ENCODE measurements at places on chromosomes 6 and 20.
A peak's percentile ranks its signal among the peaks of the same experiment; 100 is the strongest.

- DNase-seq: no peak
These were observed 4.9 kb upstream of the RPL10A start for GRCh38 chr6:35463292-35463691.

- no peak for DNase-seq
These were observed 332.5 kb downstream of the CD83 start for GRCh38 chr6:14450133-14450504.

GRCh38 chr20:57747861-57748481 is 38.2 kb upstream of the PMEPA1 start:
- no peak for DNase-seq

DNA sequence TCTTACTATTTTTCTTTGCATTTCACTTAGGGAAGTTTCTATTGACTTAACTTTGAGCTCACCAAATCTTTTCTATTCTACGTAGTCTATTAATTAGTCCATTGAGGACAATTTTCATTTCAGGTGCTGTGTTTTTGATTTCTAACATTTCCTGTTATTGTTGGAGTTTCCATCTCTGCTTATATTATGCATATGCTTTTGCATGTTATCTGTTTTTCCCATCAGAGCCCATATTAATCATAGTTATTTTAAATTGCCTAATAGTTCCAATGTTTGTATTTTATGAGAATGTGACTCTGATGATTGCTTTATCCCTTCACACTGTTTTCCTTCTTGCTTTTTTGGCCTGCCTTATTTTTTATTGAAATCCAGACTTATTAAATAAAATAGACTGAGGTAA is 414.5 kb upstream of the OPRM1 start:
- no peak for DNase-seq

DNA sequence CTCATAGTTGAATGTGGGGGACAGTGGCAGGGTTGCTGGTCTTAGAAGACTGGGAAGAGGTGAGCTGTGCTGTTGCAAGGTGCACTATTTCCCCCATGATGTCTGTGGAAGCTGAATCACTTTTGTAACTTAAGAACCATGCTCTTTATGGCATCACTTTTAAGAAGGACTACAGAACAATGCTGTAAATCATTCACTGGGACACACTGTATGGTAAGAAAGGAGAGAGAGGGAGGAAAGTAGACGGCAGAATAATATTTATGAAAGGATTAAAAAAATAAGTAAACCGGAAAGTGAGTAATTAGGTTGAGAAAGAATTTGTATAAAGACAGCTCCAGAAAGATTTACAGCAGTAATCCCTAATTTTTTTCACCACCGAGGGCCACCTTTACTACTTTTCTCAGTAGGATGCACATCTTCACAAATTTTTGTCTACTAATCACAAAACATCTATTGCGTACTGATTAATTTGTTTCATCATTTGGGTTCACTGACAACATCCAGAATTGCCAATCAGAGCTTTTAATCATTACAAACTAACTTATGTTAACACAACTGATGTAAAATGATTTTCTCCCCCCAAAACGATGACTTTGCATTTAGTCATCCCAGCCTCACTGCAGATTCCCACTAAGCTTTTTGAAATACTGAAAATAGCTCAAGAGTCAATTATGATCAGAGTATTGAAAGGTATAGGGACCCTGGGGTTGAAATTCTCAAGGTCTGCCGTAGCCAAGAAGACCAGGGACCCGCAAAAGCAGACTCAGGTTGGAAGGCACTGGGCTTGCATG is 560.7 kb upstream of the NOX3 start:
- DNase-seq: no peak

DNA sequence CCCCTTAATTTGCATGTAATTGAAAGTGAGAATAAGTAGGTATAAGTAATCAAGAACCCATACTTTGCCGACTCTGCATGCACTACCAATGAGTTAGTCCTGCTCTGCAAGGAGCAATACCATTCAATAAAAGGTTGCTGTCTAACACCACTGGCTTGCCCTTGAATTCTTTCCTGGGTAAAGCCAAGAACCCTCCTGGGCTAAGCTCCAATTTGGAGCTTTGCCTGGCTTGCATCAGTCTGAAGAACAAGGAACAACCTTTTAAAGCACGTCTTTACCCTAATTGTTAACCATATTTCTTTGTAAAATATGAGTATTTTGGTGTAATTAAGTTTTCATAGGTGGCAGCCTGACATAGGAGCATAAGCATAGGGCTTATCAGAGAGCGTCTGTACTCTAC is 367.7 kb downstream of the MEI4 start:
- no peak for DNase-seq

DNA sequence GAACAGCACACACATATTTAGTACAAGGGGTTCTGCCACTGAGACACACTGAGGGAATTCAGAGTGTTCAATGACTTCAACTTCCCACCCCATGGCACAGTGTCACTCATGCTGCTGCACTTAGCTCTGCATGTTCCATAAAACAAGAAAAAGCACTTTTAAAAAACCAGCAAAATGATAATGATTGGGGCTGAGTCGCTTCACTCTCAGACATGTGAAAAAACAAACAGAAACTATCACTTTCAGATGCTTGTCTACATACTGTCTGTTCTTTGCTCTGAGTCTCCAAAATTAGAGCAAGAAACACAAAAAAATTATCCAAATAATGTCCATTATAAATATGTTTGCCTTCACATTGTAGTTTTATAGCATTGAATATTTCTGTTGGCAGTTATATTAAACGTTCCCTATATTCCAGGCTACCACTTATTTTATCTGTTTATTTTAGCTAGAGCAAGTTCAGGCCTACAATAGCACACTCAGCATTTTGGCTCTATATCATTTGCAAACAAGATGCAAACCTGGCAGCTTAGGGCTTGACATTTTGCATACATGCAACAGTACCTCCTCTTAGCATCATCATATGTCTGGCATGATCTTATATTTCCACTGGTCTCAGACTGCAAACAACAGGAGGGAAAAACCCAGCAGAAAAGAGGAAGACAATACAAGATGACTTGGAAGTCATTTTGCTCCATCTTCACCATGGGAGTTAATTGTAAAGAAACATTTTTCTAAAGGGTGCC is 398.8 kb downstream of the HACE1 start:
- DNase-seq: no peak

GRCh38 chr6:21753241-21754108 is 159.9 kb downstream of the SOX4 start:
- no peak for DNase-seq

DNA sequence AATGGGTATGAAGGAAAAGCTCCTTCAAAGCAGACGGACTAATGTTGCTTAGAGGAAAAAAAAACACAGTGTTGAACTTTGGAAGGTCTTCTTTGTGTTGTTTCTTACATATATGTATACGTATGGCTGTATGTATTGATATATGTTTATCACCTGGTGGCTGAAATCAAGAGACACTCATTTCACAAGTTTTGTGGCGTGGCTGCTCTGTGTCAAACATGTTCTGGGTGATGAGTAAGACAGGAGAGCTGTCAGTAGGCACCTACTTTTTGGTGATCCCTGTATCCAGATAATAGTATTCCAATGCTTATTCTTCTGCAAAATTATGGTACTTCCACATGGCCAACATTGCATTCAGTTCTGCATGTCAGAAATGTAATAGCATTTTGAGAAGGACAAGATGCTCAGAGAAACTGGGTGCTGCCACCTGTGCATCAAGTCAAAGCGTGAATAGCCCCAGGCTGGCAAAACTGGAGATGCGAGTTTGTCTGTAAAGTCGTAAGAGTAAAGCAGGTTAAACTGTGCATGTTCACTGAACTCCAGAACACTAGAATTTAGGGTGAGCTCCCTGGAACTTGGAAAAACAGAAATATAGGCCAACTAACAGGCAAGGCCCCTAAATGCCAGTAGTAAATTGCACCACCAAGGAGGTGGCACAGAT is 67.9 kb downstream of the ARMC2 start:
- DNase-seq: no peak

- no peak for DNase-seq
These were observed 4.1 kb downstream of the RNF8 start for GRCh38 chr6:37357860-37358259.

GRCh38 chr20:4728120-4728760 is 6.5 kb downstream of the PRND start:
- no peak for DNase-seq

- DNase-seq: no peak
These were observed 58.5 kb downstream of the PRND start for GRCh38 chr20:4780245-4780644.

- DNase-seq: no peak
These were observed 7.0 kb downstream of the PPP1R10 start for GRCh38 chr6:30610065-30610464.

DNA sequence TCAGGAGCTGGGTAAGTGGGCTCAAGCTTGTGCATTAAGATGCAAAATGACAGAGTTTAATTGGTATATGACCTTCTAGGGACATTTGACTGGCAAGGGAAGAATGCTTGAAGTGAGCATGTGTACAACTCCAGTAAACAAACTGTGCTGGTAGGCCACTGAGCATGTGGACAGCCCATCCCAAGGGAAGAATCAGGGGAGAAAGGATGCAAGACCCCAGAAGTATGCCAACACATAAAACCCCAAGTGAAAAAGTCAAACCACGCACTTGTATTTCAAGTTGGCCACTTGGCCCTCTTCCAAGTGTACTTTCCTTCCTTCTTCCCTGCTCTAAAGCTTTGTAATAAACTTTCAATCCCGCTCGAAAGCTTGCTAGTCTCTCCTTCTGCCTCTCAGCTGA is 10.4 kb upstream of the THBD start:
- no peak for DNase-seq

GRCh38 chr6:130409418-130410100 is 43.7 kb downstream of the TMEM200A start:
- DNase-seq: no peak

GRCh38 chr6:154907291-154907690 is 87.8 kb upstream of the TIAM2 start:
- DNase-seq: no peak

DNA sequence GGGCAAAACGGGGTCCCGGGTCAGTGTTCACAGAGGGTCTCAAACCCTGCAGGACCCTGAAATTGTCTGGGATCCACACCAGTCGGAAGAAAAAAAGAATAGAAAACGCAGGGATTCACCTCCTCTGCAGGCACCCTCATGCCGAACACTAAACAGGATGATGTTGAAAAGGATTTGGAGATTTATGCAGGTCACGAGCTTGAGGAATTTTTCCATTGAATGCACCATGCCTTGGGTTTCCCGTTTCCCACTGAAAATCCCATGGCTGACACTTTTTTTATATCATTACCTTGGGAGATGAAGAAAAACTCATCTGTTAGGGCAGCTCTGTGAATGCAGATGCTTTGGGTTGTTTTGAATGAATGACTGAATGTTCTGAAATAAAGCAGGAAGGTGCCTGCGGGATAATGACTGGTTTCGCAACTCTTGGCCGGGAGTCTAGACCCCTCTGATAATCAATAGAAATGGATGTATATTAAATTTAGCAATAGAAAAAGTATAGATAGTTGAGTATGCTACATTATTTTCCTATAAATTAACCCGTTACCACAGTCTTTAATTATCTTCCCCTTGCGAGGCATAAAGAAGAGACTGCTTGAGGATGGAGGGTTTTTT is 147.5 kb upstream of the AFDN start:
- DNase-seq: no peak

DNA sequence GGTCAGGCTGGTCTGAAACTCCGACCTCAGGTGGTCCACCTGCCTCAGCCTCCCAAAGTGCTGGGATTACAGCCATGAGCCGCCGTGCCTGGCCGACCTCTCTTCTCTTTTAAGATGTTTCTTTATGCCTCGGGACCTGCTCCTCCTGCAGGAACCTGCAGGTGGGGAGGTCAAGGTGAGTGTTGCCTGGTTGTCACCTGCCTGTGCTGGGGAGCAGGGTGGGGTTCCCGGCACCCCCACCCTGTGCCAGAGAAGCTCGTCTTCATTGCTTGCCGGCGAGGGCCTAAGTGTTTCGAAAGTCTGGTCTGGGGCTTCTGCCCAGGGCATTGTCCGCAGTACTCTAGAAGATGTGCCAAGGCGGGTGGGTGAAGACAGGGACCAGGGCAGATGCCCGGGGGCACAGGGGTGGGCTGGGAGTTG is 36.0 kb downstream of the SYNJ2 start:
- DNase-seq: no peak

DNA sequence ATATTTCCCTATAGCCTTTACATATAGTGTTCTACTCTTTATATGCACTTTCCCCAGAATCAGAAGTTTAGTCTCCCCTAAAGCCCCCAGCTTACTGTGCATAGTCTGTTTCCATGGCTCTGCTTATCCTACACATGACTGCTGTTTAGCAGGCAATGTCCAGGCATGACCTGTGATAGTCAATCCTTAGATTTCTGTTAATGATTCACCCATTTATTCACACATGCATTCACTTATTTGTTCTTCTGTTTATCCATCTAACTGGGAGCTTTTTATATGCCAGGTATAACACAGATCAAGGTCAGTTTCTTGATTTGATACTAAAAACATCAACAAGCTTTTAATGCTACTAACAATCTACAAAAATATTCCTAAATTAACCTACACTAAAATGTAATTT is 300.8 kb downstream of the PHF3 start:
- no peak for DNase-seq

GRCh38 chr6:167965592-167966539 is 31.6 kb upstream of the KIF25 start:
- no peak for DNase-seq

DNA sequence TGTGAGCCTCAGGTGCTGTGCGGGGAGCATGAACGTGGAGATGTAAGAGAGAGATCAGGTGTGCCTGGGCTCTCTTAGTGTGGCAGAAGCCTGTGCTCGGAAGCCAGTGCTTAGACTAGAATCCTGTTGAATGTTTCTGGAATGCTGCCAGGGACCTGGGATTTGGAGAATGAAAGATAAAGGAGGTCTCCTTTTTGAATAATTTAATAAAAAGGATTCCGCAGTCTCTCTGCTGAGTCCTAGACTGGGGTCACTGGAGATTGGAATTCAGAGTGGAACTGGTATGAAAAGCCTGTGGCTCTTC is 18.8 kb upstream of the EFCAB8 start:
- no peak for DNase-seq

DNA sequence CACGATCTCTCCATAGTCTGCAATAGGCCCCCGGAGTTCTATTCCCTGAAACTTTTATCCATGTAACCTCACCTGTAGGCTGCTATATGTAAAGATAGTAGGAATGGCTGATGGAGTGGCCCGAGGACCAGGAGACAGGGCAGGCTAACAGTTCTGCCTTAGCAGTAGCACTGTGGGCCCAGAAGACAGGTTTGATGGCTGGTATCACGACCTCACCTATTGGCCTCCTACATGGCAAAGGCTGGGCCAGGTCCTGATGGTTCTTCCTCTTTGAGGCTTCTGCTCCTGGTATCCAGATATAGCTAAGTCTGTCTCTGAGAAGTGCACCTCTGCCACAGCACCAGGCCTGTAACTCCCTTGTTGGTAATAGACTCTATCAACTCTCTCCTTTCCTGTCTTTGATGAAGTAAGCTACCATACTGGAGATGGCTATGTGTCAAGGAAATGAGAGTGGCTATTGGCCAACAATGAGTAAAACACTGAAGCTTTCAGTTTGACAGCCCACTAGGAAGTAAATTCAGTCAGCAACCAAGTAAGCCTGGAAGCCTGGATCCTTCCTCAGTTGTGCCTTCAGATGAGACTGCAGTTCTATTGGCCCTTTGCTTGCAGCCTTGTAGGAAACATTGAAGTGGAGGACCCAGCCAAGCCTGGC is 5.7 kb downstream of the SPEF1 start:
- DNase-seq: no peak

- peak; percentile 13 for DNase-seq
These were observed 24.4 kb downstream of the SPDEF start for GRCh38 chr6:34531580-34532201.

All from naive thymus-derived CD8-positive, alpha-beta T cell (primary cell).